Ureter (tissue), 1 donor: ENCODE measurements at places on chromosomes 3 and 15. TPM values are rescaled to one million over a fixed set of nuclear protein-coding genes. Genes with fewer than 3 reads are reported as not detected.
A peak's percentile ranks its signal among the peaks of the same experiment; 100 is the strongest.

DNA sequence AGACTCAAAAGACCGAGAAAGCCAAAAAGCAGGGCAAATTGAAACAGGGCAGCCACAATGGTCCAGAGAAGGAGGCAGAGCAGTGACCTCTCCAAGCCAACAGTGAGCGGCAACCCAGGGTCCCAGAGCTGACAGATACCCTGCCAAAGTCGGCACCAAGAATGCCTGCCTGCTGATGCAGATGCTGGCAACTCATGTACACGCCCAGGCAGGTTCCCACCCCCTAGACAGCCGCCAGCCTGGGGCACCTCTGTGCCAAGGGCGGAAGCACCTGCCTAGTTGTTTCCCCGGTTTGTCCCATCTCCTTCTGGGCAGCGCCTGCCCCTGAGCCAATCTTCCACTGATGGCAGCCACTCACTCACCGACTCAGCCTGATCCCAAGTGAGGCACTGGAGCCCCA, 22.1 kb downstream of the KLHL25 start:
- DNase-seq, result peak; percentile 82

GOLGA8M gene
- 5.7 TPM for total RNA-seq

DNA sequence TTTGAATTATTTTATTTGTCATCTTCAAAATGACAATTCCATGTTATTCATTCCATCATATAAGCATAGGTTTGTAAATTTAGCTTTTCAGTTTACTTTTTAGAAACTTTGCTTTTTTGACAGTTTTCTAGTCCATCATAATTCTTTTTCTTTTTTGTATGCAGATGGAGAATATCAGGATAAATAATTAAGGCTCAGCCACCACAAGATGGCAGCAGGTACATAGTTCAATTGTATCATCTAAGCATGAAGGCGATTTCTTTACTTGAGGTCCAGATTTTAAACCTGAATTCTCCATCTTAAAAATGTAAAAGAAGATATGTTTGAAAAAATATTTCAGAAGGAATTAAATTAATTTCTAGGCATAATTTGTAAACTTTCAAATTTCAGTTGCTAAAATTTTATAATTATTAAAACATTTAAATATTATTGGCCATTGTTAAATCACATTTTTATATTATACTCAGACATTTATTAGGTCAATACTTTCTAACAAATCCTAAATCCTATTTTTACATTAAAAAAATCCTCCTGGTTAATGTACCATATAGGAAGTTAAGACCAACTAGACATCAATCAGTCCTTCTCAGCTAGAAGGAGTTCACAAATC, 15.1 kb downstream of the PLSCR5 start:
- no peak for DNase-seq

SHC4 gene
- 0.55 TPM for total RNA-seq

DNA sequence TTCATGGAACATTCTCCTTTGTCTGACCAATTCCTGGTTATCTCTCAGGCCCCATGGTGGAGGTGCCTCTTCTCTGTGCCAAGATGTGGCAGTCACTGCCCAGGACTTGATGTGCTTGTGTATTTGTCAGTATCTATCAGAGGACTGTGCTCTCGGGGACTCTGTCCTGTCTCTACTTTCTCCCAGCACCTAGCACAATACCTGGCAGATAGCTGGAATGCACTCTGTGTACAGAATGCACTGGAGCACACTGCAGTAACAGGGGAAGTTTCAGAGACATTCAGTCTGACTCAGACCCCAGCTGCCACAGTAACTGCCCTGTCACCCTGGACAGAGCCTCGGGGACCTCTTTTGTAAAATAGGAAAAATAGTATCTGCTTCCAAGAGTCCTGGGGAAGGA, 34.6 kb upstream of the SV2B start:
- no peak for DNase-seq

SLC2A2 gene
- not detected for total RNA-seq

RPL35A gene
- 1,104 TPM for total RNA-seq

DNA sequence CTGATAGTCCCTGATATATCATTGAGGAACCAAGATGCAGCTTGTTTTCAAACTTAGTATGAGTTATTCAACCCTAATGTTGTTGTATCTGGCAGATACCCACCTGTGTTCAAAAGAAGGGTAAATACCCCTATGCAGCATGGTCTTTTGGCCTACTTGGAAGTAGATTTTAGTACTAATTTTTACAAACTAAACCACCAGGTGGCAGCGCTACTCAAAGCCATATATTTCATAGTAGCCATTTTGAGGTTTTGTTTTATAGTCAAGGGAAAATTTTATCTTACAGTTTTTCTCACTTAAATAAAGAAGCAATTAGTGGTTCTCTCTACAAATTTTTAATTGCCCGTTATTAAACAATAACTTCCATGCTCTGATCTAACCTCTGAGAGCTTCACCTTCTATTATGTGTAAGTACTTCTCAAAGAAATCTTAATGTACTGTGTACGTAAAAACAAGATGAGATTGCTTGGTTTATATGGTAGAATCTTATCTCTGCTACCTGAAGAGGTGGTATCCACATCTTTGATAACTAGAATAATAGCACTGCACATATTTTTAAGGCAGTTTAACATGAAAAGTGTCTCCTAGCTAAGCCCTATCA, 31.5 kb upstream of the MLF1 start:
- no peak for DNase-seq

- DNase-seq, result no peak
These were observed 598.0 kb upstream of the SEMA6D start for GRCh38 chr15:47119349-47119748.

STAB1 gene
- 191 TPM for total RNA-seq
